Activated effector memory CD4-positive, alpha-beta T cell treated with anti-CD3 and anti-CD28 coated beads, Interleukin-2, amount 50 U/mL, for 16 hours (primary cell): ENCODE measurements at places on chromosomes 16 and 17.
A peak's percentile ranks its signal among the peaks of the same experiment; 100 is the strongest.

DNA sequence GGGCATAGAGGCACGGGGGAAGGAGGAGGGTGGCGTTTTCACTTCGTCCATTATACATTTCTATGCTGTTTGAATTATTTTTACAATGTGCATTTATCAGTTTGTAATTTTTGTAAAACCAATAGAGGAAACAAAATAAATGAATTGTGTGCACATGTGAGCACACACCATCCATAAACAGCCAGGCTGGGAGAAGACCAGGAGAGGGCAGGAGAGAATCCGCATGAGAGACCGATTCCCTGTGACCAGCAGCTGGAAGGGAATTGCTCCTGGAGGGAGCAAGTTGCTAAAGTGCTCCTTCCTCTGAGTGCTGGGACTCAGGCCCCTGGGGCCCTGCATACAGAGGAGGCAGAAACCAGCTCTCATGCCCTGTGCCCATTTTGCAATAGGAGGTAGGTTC lies 126.0 kb downstream of the ABCC12 start:
- no peak for DNase-seq

DNA sequence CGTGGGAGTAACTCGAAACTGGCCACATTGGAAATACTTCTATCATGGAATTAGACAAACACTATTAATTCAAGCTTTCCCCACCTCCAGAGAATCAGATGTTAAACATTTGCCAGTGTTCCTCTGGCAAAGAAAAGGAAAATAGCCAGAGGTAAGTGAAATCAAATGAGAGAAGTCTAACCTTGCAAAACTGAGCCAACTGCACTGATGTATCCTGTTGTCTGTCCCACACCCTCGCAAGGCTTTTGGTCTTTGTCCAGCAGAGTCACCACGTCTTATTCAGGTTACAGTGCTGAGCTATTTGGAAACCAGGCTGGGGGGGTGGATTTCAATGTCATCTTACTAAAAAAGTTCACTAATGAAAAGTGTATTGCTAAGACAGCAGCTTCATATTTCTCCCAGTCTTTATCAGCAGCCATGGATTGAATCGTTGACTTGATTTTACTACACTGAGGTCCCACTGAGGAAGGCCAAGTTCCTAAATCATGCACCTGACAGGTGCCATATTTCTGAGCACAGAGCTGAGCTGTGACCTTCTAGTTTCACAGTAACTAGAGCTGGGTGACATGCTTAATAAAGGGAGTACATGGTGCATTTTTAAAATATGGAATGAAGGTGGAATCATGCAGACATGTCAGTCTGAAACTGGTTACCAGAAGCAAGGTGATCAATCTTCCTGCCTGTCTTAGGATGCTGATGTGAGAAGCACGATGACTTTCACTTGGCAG lies 85.2 kb upstream of the HSBP1 start:
- DNase-seq: no peak

- no peak for DNase-seq
Observed at GRCh38 chr17:44071772-44072171, 1.2 kb downstream of the G6PC3 start.

DNA sequence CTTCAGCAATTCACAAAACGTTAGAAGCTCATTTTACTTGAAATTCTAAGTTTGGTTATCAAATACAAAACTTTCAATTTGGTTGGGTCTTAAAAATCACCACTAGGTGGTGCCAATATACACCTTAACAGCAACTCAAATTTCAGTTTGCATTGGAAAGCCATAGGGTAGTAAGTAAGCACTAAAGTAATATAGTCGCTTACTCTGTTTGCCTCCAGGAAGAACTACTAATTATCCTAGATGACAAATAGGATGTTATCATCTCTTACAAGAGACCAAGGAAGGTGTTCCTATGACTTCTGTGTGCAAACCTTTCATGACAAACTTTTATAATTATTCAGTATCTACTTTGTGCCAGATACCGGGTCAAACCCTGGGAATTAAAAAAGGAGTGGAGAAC lies 93.3 kb downstream of the MYO1D start:
- no peak for DNase-seq

- no peak for DNase-seq
Observed at GRCh38 chr16:89618109-89618998, 4.9 kb downstream of the DPEP1 start.

- DNase-seq: no peak
Observed at GRCh38 chr16:58461056-58461455, 38.9 kb upstream of the NDRG4 start.

DNA sequence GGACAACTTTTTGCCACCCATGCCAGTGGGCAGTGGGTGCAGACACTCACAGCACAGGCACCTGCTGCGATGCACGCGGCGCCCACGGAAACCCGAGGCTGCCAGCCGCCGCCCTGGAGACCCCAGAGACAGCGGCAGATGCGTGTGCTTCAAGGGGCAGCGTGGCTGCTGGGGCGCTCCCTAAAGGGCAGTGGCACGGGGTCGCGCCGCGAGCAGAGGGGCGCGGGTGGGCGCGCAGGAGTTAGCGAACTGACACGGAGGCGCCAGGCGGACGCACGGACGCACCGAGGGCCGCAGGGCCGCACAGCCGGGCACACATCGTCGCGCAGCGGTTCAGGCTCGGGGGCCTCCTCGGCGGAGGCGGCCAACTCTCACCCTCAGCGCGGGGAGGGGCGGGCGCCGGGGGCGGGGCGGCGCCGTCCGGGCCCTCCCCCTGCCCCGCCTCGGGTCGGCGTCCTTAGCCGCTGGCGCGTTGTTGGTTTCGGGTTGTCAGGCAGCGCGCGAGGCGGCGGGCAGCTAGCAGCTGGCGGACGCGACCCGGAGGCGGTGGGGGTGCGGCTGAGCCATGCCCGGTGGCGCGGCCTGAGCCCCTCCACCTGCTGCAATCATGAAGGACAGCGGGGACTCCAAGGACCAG lies at the start of gene KIF19:
TSS of gene KIF19 (plus strand) at position 484 of the 637 bp plus-strand sequence. CDS start at position 608, 124 bp downstream.
- DNase-seq: peak; percentile 86

- DNase-seq: peak; percentile 42
Observed at GRCh38 chr16:67390816-67391423, 2.4 kb downstream of the TPPP3 start.

GRCh38 chr17:62818526-62818925 lies 10.4 kb upstream of the MARCHF10 start:
- DNase-seq: no peak

GRCh38 chr17:54888981-54889380 lies 11.7 kb upstream of the TOM1L1 start:
- DNase-seq: no peak

GRCh38 chr16:77790009-77790372 lies 1.6 kb downstream of the VAT1L start:
- no peak for DNase-seq

- DNase-seq: no peak
Observed at GRCh38 chr17:27575096-27575911, 55.7 kb upstream of the LGALS9 start.

- no peak for DNase-seq
Observed at GRCh38 chr17:61383689-61384201, 15.9 kb upstream of the TBX2 start.

DNA sequence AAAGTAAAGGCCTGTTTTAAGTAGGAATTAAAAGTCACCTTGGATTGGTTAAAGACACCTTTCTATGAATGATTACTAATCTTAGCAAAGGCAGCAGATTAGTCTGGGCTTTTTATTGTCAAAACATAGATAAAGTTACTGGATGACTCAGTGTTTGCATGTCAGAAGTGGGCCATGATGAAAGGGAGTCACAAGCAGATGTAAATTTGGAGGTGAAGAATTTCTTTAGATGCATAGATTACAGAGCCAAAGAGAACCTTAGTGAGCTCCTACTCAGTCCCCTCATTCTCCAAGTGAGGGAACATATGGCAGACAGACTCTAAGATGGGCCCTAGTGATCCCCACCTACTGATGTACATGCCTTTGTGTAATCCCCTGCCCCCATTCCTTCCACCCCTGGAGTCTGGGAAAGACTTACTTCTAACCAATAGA lies 124.5 kb downstream of the HS3ST3A1 start:
- no peak for DNase-seq

GRCh38 chr17:37608351-37609169 lies 658 bp downstream of the SYNRG start:
- no peak for DNase-seq

- DNase-seq: no peak
Observed at GRCh38 chr17:30506481-30506880, 29.3 kb downstream of the GOSR1 start.

- peak; percentile 62 for DNase-seq
Observed at GRCh38 chr17:47697906-47698711, 4.1 kb downstream of the TBKBP1 start.
